ENCODE measurements at places on chromosomes 5 and 9.

DNA sequence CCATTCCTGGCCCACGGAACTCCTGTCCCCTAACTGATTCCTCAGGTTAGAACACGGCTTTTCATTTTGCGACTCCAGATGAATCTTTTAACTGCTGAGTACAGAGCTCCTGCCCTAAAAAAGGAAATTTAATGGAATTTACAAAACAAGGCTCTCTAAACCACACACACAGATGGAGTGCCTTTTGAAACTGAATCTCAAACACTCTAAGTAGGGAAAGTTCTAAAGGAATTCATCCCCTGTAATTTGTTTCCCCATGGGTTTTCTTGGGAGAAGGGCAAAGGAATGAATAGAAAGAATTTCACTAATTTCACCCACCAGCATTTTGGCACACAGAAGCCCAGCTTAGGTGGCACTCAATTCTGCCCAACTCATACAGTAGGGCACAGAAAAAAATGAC, 106.5 kb downstream of the THBS4 start:
- no peak for DNase-seq

DNA sequence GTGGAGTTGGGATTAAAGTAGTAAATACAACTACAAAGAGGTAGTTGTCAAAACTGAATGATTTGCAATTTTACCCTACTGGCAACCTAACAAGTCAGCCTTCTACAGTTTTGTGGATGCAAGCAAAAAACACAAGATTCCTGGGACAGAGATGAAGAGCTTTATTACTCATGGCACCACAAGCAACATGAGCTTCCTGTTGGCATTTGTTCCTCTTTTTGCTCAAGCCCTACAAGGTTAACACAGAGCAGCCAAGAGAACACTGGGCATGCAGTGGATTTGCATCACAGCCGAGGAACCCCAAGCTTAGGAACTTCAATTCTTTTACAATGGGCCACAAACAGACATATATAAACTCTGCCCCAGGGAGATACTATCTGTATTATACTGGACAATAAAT, 28.8 kb upstream of the DMAC1 start:
- no peak for DNase-seq

GRCh38 chr5:59151162-59151889, 568.5 kb downstream of the RAB3C start:
- no peak for DNase-seq

DNA sequence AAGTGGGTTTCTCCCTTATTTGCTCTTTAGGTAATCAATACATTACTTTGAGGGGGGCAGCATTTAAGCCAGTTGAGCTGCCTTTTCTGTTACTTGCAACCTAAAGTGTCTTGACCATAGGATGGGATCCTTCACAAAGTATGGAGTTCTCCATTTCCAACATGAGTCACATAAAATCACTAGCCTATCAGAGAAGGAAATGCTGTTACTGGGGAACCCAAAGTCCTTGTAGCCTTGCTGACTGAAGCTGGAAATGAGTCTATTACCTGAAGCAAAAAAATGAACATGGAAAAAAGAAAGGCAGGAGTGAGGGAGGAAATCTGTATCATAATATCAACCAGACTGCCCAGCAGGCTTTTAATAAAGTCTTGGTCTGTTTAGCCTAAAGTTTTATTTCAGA, 42.8 kb upstream of the SLIT3 start:
- no peak for DNase-seq

GRCh38 chr5:8134609-8135008, 265.7 kb downstream of the MTRR start:
- DNase-seq, result no peak

GRCh38 chr9:35116539-35116897, 856 bp upstream of the ATOSB start:
- no peak for DNase-seq
